Tongue (tissue), 3 donors: ENCODE measurements at places on chromosomes 11 and 22. TPM values are rescaled to one million over a fixed set of nuclear protein-coding genes. Genes with fewer than 3 reads are reported as not detected.

GRCh38 chr11:16793511-16793910 lies 55.1 kb downstream of the C11orf58 start:
- no peak for DNase-seq

GRCh38 chr22:40580631-40581030 lies 55.9 kb downstream of the MRTFA start:
- DNase-seq, result no peak

GRCh38 chr11:101974255-101974654 lies 57.9 kb upstream of the ANGPTL5 start:
- no peak for DNase-seq

NPAS4 gene
- 1.4 TPM for total RNA-seq

MGAT3 gene
- total RNA-seq, result 2.9 TPM

MS4A7 gene
- 8.5 TPM for total RNA-seq
